NCI-H1436 treated with DMSO at 0.1 percent for 48 hours (cell line): ENCODE measurements at places on chromosomes 11 and 22.

- no peak for DNase-seq
These were observed 66.0 kb upstream of the PAX6 start for GRCh38 chr11:31877083-31877482.

DNA sequence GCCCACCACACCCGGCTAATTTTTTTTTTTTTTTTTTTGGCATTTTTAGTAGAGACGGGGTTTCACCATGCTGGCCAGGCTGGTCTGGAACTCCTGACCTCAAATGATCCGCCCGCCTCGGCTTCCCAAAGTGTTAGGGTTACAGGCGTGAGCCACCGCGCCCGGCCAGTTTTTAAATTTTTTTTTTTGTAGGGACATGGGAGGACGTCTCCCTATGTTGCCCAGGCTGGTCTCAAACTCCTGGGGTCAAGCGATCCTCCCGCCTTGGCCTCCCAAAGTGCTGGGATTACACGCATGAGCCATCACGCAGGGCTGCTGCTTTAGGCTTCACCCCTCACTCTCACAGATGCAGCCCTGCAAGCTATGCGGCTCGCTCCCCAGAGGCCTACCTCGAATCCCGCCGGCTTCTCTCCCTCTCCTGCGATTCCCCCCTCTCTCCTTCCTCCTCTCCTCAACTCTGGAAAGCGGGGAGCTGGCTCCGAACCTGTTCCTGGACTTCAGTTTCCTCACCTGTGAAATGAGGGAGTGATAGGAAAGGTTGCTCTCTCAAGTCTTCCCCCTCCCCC, 926 bp downstream of the CCDC157 start:
- no peak for DNase-seq

DNA sequence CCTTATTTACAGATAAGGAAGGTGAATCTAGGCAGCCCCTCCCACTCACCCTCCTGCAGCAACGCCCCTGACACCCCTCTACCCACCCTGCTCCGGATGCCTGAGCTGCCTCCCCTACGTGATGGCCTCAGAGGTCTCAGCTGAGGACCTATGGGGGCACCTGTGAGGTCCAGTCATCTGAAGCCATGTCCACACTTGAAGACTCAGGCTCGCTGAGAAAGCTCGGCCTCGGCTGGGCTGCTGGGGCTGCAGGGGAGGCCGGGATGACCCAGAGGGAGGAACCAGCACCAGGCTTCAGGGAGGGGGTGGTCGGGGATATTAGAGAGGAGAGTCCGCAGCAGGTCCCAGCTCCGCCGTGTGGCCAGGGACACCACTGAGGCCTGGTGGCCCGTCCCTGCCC, 92.8 kb downstream of the BRD1 start:
- DNase-seq: no peak

DNA sequence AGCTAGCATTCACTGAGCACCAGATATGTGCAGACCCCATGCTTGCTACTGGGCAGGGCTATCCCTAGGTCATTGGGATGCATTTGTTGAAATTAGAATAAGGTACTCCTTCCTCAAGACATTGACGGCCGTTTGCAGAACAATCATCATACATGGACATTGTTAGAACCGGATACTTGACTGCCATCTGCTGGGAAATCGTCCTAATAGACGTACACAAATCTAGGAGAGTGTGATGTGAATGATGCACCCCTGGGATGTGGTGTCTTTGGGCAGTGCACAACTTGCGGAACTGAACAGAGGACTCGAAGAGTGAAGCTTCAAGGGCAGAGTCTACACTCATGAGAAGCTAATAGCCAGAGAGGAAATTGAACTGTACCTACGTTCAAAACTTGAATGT, 35.9 kb downstream of the MYO18B start:
- no peak for DNase-seq

DNA sequence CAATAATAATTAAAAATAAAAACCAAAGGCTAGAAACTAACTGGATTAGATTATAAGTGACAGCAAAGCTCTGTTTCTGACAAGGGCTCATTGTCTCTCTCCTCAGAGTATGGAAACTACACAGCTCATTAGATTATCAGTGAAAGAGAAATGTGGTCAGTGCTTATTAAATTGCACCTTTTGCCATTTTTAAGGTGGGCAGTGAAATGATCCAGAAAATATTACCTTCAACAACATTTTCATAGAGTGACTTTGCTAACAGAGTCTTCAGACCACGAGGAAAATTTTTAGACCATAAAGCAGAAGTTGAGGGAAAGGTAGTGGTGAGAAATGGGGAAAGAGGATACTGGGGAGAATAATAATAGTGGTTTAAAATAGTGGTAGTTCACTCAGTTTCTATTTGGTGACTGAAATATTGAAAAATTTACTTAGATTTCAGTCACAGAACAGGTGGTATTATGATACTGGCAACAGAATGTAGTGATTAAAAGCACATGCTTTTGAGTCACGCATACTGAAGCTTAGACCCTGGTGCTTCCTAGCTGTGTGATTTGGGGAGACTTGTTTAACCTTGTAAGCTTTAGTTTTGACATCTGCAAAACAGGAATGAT, 684.0 kb upstream of the CCDC90B start:
- DNase-seq: no peak

DNA sequence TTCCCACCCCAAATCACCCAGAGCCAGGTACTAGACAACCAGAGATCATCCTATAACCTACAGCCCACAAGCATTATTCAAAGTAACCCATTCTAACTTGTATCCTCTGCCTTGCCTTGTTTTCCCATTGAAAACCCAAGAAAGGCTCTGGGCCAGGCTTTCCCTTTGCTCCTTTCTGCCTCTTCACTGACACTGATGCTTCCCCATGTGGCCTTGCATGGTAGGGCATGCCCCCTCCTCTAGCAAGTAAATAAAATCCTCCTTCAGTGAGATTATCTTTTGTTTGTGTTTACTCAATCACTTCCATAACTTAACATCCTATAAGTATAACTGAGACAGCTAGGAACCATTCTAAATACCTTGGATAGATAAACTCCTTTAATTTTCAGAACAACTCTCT, 65.6 kb upstream of the FAR1 start:
- DNase-seq: no peak

GRCh38 chr11:121479698-121480238, 27.0 kb upstream of the SORL1-AS1 start:
- DNase-seq: no peak

- DNase-seq: peak; percentile 3
These were observed 203.7 kb downstream of the NELL1 start for GRCh38 chr11:20873054-20873453.

DNA sequence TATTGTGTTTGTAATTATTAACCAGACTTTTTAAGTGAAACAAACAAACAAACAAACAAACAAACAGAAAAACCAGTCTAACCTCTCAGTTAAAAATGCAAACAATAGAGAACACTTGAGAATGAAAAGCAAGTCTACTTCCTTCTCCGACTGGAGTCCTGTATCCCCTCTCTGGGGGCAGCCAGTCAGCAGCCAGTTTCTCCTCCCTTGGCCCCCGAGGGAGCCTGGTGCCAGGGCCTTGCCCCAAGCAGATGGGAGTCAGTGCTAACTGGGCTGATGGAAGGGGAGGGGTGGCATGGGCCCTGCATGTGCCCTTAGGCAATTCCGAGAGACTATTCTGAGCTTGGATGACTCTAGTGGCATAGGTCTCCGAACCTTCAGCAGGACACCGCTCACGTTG, 137.2 kb downstream of the GRIK4 start:
- DNase-seq: no peak

DNA sequence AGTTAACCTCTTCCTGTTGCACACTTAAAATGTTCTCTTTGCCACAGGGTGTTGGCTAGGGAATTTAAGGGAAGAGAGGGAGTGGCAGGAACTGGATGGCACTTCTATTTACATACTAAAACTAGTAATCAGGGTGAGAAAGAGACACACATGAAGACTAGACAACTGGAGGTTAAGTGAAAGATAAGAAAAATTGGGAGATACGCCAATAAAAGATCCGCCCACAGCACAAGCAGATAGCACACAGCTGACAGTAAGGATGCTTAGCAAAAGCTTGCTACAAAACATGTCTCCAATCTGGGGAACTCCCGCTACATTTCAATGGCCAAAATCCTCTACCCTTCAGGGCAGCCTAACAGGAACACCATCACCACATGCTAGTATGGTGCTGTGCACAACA, 12.8 kb downstream of the CPSF7 start:
- no peak for DNase-seq

DNA sequence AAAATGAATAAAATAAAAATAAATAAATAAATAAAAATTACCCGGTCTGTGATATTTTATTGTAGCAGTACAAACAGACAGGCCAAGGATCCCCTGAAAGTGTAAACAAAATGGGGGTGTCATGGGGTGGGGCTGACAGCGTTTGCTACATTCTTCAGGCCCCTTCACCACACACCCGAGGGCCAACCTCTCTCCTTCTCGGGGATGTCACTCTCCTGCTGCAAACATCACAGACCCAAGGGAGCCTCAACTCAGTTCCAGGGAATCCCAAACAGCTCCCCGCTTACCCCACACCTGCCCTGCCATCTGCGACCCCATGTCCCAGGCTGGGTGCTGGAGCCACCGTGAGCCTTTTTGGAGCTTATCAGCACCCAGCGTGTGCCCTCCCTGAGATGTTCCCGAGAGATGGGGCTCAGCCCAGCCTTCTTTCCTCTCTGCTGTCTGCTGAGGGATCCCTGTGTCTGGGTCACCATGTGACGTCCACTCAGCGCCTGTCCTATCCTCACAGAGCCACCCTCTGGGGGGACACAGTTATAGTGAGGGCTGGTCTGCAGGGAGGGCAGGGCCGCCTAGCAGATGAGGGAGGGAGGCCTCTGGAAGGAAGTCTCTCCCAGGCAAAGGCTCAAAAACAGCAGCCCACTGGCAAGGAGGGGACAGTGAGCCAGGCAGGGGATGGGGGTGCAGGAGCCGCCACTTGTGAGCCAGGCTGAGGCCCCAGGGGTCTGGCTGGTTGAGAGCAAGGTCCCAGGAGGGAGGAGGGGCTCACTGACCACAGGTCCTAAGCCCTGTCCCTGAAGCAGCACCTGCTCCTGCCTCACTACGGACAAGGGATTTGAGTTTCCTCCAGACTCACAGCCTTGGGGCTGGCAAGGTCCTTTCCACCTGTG, 1041.6 kb downstream of the BRD1 start:
- DNase-seq: no peak

- no peak for DNase-seq
These were observed 16.6 kb upstream of the ARHGAP8 start for GRCh38 chr22:44735518-44736428.

DNA sequence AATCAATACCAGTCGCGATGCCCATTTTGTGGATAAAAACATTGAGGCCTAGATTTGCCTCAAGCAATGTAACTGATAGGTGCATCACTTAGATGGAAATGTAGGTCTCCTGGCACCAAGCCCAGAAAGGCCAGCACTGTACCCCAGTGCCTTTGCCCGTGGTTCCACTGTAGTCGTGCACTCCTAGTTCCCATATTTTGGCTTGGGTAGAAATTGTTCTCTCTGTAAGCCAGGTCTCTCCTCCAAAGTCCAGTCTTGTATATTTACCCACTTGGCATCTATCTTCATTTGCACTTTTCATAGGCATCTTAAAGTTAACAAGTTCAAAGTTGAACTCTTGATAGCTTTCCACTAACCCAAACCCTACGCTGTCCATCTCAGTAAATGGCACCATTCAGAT, 41.6 kb upstream of the DMC1 start:
- no peak for DNase-seq

DNA sequence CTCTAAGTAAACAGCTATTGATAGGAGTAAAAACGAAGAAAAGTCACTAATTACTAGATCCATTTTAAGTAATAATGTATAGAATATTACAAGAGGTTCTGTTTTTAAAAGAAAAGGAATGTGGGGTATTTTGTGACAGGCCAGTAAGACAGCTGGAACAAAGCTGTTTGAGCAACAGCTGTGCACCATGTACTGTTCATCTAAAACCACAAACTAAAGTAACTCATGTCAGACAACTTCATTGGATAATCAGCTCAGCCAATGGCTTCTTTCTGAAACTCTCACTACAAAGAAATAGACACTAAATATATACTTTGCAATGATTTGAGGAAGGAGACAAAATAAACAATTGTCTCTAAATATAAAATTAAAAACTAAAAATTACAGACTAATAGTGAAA, 16.1 kb downstream of the RRAS2 start:
- DNase-seq: no peak

- no peak for DNase-seq
These were observed 8.4 kb upstream of the CYP2D6 start for GRCh38 chr22:42138972-42139371.

DNA sequence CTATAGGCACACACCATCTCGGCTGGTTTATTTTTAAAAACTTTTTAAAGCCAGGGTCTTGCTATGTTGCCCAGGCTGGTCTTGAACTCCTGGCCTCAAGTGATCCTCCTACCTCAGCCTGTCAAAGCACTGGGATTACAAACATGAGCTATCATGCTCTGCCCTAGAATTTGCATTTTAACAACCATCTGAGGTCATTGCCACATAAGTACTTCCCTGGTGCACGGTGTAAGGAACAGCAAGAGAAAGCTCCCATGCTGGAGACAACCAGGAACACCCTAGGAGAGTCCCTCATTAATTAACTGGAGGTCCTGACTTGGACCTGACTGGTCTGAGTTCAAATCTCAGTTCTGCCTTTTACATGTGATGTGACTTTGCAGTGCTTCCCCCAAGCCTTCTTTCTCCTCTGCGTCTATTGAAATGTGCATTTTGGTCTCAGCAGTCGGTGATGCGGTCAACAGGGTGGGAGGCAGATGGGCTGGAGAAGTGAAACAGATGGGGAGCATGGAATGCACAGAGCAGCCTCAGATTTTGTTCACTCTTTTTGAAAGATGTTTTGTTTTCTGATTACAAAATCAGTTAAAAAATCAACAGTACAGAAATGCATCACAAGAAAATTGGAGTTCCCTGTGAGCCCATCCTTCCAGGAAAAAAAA, 146.5 kb downstream of the MYO18B start:
- DNase-seq: no peak

DNA sequence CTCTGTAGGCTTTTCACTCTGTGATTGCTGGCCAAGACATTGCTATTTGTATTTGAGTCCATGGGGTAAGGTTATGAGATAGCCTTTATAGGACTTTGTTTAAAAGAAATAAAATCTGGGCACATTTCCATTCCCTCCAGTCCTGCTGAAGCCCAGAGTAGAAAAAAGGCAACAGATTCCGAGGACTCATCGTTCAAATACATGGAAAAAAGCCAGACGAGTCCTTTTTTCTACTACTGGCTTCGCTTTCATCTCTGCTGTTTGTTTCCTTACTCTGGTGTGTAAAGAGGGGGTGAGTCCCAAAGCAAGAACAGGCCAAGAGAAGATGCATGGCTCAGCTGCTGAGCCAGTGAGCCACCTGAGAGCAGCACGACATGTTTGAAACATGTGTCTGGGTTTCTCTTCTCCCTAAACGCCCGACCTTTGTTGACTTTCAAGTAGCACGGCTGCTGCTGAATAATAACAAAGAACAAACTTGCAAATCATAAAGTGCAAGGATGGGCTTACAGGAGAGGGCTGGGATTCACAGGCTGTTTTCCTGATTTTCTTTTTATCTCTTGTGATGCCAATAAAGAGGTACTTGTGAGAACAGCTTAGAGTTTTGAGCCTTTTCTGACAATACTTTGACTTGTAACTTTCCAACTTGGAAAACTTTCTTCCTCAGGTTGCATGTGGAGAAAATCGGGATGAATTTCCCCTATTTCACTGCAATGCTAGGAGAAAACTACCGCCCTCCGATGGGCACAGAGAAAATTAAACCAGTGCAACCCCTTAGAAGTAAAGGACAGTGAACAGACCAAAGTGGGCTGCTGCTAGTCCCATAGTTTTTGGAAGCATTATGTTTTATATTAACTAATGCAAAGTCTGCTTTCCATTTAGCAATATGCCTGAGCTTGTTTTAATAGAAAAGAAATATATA, 195.2 kb upstream of the RAG2 start:
- no peak for DNase-seq
